ENCODE measurements at places on chromosomes 7 and 10. TPM values are rescaled to one million over a fixed set of nuclear protein-coding genes. Genes with fewer than 3 reads are reported as not detected.

OR2A5 gene
- total RNA-seq = not detected

GALNT17 gene
- total RNA-seq = 2.4 TPM

LLCFC1 gene
- total RNA-seq = not detected

NUTM2A gene
- total RNA-seq = 1.5 TPM

ANKRD7 gene
- total RNA-seq = 3.0 TPM
